ENCODE measurements at places on chromosomes 4 and X.
A peak's percentile ranks its signal among the peaks of the same experiment; 100 is the strongest.

DNA sequence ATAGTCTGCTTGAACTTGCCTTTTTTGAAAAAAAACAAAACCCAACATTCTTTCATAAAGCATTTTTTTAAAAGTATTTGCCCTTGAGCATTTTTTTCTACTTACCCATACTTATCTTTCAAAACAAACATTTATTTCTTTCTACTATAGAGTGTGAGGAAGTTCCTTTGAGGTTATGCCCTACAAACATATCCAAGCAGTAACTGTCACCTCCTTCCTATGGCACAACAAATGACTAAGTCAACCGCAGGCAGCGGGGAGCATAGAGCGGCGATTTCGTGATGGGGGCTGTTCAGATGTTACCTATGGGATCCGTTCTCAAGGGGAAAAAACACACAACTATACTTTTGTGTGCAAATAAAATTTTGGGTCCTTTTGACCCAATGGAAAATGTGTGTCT, 19.4 kb downstream of the SPRY1 start:
- no peak for DNase-seq

DNA sequence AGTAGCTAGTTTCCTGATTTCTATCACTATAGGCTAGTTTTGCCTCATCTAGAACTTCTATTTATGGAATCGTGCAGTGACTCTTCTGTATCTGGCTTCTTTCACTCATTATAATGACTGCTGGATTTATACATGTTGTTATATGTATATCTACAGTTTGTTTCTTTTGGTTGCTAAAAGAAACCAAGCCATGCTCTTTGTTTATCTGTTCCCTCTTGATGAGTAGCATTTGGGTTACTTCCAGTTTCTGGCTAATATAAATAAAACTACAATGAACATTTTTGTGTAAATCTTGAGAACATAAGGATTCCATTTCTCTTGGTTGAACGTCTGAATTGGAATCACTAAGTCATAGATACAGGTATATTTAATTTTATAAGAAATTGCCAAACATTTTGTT, 73.9 kb downstream of the ARHGAP24 start:
- no peak for DNase-seq

- DNase-seq, result no peak
Observed at GRCh38 chr4:181855307-181855706, 387.9 kb upstream of the TENM3 start.

DNA sequence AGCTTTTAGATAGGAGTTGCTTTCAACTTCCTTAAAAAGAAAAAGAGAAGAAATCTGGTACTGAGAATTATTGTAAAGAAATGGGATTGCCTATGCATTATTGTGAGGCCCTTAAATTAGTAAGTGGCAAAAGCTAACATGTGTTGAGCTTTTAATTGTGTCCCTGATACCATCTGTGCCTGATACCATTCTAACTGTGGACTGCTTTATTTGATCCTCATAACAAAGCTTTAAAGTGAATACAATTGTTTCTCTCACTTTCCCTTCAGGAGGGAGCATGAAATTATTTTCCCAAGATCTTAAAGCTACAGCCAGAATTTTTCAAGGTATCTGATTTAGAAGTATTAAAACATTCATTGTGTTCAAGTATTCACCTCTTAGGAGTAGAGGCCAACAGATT, 9.9 kb downstream of the KCTD8 start:
- no peak for DNase-seq

GRCh38 chr4:182409271-182409670, 166.1 kb downstream of the TENM3 start:
- DNase-seq, result no peak

GRCh38 chr4:130636486-130636885, 1540.5 kb downstream of the C4orf33 start:
- no peak for DNase-seq

GRCh38 chr4:70706516-70706915, 15.2 kb upstream of the RUFY3 start:
- DNase-seq, result no peak

DNA sequence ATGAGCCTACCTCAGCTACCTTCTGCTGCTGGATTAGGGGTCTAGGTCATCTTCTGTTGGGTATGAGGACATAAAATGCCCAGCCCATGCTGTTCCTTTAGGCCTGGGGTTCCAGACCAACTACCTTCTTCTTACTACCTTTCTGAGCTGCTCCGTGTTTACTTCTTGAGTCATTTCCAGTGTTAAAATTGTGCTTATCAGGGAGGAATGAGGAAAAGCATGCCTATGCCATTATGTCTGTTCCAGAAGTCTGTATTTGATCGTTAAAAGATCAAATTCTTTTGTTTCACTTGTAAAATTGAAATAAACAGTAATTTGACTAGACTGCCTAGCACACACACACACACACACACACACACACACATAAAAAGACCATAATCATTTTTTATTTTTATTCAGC, 1912.7 kb upstream of the TENM3 start:
- no peak for DNase-seq

GRCh38 chrX:50942471-50942870, 31.9 kb downstream of the BMP15 start:
- no peak for DNase-seq

DNA sequence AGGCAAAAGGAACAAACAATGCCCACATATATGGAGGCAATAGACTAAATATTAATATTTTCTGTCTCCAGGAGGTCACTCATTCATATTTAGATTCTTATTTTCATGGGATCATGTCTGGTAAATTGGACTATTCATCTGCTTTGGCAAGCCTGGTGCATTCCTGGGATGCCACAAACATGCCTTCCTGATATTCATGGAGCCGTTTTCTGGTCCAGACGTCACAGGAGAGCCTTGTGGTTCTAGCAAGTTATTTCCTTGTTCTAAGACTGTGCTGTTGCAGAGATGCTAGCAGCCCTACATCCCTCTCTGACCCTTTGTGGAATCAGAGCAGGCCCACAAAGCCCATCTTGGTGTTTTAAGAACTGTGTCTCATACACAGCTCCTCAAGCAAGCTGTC, 16.1 kb upstream of the EXOSC9 start:
- DNase-seq, result no peak

DNA sequence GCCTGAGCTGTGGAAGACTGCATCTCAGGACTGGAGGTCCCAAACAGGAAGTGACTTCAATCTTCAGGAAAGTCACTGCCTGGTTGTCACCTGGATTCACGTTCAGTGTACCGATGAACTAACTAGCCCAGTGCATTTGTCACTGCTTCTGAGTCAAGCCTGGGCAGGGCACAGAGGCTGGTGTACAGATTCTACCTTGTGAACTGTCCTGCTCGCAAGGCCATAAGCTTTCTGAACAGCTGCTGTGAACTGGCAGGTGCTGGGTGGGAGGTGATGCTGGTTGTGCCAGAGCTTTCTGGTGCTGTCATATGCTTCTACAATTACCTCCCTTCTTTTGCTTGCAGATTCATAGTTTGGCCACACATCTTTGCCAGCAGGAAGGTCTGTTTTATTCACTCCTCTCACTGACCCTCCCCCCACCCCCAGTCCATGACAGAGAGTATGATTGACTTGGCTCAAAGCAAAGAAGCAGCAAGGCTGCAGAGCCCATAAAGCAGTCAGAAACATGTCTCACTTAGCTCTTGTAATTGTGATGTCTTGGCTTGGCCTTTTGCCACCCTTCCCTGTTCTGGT, 40.5 kb downstream of the ZCCHC12 start:
- no peak for DNase-seq

DNA sequence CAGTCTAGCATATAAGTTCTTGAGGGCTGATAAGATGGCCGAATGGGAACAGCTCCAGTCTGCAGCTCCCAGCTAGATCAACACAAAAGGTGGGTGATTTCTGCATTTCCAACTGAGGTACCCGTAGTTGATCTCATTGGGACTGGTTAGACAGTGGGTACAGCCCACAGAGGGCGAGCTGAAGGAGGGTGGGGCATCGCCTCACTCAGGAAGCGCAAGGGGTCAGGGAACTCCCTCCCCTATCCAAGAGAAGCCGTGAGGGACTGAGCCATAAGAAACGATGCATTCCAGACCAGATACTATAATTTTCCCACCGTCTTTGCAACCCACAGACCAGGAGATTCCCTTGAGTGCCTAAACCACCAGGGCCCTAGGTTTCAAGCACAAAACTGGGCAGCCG, 109.0 kb downstream of the RPS6KA6 start:
- no peak for DNase-seq

- no peak for DNase-seq
Observed at GRCh38 chr4:78561677-78562076, 10.1 kb downstream of the ANXA3 start.

GRCh38 chrX:1097328-1097727, 115.1 kb downstream of the CRLF2 start:
- DNase-seq, result peak; percentile 6

GRCh38 chr4:153151535-153152455, 52.4 kb upstream of the TRIM2 start:
- no peak for DNase-seq

DNA sequence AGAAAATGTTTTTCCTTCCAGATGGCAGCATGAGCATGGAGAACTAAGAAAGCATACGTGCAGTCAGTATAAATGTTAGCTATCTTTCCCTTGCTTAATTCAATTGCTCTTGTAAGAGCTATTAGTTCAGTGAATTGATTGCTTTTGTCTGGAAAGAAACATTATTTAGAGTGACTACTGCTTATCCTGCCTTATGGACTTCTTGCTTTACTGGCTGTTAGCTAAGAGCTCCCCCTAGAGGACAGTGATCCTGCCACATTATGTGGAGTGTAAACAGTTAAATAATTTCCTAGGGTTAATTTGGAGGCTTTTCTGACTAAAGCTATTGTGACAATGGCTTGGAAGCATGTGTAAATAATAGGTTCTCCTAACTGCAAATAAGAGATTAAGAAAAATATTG, 1402.4 kb downstream of the FAM133A start:
- DNase-seq, result no peak

GRCh38 chr4:41753942-41754341, 5.4 kb upstream of the PHOX2B start:
- DNase-seq, result no peak

GRCh38 chr4:124636788-124637187, 75.7 kb downstream of the ANKRD50 start:
- no peak for DNase-seq

- no peak for DNase-seq
Observed at GRCh38 chrX:16825264-16826035, 39.2 kb downstream of the TXLNG start.

DNA sequence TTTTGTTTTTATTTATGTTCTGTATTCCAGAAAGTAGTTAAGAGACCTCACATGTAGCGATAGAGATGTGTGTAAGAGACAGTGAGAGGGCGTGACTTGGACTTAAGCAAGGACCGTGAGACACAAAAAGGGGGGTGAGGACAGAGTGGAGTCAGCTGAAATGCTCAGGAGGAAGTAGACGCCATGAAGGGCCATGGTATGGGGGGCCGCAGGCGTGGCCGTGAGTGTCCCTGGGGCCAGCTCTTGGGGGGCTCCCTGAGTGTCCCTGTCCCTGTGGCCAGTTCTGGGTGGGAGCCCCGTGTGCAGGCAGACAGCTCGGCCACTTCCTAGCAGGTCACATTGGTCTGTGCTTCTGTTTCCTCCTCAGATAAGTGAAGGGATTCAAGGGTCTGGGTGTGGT, 23.0 kb upstream of the MSANTD1 start:
- DNase-seq, result no peak

DNA sequence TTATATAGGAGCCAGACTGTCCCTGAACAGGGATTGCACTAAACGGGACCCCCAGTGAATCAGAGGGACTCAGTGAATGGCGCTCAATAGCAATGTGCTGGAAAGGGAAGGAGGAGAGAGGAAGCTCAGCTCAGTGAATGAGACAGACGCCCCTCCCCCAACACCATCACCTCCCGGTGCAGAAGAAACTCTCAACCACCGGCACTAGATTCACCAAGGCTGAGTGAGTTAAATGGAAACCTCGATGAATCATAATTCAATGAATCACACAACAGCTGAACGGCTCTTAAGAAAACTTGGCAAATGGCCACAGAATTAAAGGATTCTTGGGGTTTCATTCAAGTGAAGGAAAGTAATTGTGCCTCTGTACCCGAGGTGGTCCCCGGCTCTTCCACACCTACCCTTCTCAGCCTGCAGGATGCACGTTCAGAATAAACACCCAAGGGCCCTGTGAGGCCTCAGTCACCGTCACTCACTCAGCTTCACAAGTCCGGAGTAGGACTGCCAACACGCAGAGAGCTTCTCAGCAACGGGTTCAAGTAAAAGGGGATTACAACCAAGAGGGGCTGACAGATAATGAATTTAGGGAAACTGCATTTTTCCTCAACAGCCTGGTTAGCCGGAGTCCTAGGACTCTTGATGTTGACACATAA, 29.3 kb downstream of the CRMP1 start:
- no peak for DNase-seq

GRCh38 chrX:143081231-143081630, 55.5 kb downstream of the SPANXN4 start:
- DNase-seq, result no peak

DNA sequence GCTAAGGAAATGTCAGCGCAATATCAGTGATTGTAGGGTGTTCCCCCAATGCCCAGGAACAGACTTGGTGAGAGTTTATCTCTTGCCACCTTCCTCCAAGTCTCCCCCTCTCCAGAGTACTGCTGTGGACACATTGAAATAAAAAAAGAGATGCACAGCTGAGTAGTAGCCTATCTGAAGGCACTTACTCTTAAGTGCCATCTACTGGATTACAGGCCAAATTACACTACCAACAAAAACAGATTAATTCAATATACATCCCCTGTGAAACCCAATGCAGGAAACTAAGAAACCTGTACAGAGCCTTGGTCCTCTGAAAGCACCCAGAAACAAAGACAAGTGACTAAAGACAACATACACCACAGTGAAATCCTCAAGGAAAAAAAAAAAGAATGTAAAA, 460.3 kb downstream of the ZIC3 start:
- DNase-seq, result no peak

DNA sequence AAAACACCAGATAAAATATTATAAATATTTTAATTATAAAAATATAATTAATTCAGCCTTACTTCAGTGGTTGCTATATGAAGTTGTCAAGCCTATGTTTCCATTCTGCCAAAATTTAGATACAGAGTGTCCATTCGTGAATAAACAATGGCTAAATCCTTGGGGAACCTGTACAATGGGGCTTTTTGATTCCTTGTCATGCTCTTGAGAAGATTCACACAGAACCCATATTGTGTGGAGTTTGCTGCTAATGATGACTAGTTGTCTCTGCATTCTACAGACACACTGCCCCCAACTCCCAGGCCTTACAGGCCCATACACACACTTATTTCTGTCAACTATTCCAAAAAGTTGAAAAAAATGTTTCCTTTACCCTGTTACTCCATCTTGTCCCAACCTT, 33.4 kb upstream of the MAGEC2 start:
- DNase-seq, result no peak

GRCh38 chr4:102599455-102599854, 98.3 kb downstream of the NFKB1 start:
- DNase-seq, result no peak

- no peak for DNase-seq
Observed at GRCh38 chr4:41524425-41524824, 13.5 kb upstream of the LIMCH1 start.
